ENCODE measurements at places on chromosomes 2 and 18. TPM values are rescaled to one million over a fixed set of nuclear protein-coding genes. Genes with fewer than 3 reads are reported as not detected.

DNA sequence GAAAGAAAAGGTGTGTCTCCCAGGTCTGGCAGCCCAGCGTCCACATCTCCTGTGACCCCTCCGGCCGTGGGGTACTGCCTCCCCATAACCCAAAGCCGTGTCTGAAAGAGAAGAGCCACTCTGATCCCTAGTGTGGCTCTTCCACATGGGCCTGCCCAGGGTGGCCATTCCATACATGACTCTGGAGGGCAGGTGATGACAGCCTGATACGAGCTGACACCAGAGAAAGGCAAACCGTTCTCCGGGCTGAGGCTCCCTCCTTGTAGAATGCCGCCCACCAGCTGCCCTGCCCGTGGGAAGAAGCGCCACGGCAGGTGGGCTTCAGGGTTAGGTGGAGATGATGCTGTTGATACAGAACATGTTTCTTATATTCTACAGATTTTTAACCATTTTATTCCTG is 451.6 kb upstream of the SALL3 start:
- DNase-seq: no peak
- H3K27ac ChIP-seq: no peak overlapping the region
- H3K36me3 ChIP-seq: no peaks in the 10 kb centered on the region
- H3K4me3 ChIP-seq: no peak overlapping the region

DNA sequence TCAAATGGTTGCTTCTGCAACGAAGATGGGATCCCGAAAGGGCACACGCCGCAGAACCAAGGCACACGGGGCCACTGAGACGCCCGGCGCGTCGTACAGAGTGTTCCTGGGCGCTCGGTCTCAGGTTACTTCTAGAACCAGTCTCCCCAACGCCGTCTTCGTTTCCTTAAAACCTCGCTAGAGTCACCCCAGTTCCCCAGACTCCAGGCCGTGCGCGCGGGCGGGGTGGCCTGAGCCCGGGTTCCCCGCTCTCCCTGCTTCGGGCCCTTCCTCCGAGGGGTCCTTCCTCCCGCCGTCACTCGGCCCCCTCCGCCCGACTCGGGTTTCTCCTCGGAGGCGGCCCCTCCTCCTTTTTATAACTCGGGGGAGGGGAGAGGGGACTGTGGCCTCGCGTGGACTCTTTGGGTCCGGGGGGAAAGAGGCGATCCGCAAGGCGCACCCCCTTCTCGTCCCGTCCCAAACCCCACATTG is 774 bp upstream of the FZD7 start:
- peaks cover 11% of the 10 kb centered on the region for H3K4me1 ChIP-seq
- H3K27ac ChIP-seq: peak overlapping the region; percentile 9
- DNase-seq: peak; percentile 54
- peak overlapping the region; percentile 75 for H3K4me3 ChIP-seq

GRCh38 chr2:136310005-136310495 is 192.1 kb upstream of the CXCR4 start:
- peaks cover 30% of the 10 kb centered on the region for H3K4me1 ChIP-seq
- no peak overlapping the region for H3K27ac ChIP-seq
- no peak for DNase-seq
- H3K36me3 ChIP-seq: peaks cover 6% of the 10 kb centered on the region

DNA sequence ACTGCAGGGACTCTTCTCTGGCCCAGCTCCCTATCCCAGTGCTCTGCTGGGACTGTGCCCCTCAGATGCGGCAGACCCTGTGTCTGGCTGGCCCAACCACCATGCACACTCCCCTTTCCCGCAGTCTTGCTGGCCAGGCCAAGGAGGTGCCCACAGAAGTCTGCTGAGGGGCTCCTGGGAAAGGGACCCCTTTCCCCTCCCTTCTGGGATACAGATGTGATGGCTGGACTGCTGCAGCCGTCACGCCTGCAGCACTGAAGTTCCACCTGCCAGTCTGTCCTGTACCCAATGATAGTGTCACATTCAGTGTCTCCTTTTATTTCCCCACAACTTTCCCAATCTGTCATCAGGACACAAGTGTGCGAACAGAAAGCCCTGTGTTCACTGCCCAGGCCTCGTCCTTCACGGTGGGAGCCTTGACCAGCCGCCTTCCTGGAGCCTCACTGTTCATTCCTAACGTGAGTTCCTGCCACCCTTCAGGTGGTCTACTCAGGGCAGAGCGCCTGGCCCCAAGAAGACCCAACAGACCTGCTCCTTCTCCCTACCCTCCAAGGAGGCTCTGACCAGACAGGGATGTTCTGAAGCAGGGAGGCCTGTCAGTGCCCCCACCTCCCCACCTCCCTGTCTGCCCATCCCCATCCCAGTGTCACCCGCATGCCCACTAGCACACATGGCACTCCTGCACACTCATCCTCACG is 47.1 kb downstream of the ANKMY1 start:
- H3K36me3 ChIP-seq: no peaks in the 10 kb centered on the region
- H3K27me3 ChIP-seq: no peaks in the 10 kb centered on the region
- H3K4me1 ChIP-seq: peaks cover 15% of the 10 kb centered on the region
- H3K4me3 ChIP-seq: no peak overlapping the region
- no peak for DNase-seq

DNA sequence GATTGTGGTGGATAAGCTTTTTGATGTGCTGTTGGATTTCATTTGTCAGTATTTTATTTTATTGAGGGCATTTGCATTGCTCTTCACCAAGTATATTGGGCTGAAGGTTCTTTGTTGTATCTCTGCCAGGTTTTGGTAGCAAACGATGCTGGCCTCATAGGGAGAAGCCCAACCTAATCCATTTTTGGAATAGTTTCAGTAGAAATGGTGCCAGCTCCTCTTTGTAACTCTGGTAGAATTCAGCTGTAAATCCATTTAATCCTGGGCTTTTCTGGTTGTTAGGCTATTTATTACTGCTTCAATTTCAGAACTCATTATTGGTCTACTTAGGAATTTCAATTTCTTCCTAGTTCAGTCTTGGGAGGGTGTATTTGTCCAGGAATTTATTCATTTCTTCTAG is 309.8 kb upstream of the SETBP1 start:
- no peaks in the 10 kb centered on the region for H3K36me3 ChIP-seq
- DNase-seq: no peak
- H3K27ac ChIP-seq: no peak overlapping the region
- H3K27me3 ChIP-seq: peaks cover under 1% of the 10 kb centered on the region

- H3K27ac ChIP-seq: no peak overlapping the region
- no peak for DNase-seq
- peaks cover 49% of the 10 kb centered on the region for H3K36me3 ChIP-seq
- peaks cover 30% of the 10 kb centered on the region for H3K4me1 ChIP-seq
- H3K27me3 ChIP-seq: no peaks in the 10 kb centered on the region
Observed at GRCh38 chr2:28053597-28053996, 163.1 kb downstream of the BABAM2 start.

DNA sequence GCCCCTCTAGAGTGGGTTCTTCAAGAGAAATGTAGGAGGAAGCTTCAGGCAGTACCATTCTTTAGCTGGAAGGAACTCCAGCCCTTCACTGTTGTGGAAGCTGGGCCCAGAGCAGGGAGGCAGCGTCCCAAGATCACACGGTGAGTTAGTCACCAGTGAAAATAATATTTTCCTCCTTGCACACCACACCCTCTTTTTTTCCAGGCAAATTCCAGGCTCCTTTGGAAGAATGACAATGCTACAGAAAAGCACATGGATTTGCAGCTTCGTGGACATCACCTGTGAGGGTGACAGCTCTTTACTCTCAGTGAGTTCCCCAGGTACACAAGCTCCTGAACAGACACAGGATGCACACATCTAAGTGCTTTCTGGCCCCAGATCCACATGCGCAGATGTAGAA is 157.1 kb downstream of the COL6A3 start:
- no peaks in the 10 kb centered on the region for H3K36me3 ChIP-seq
- no peak for DNase-seq

DNA sequence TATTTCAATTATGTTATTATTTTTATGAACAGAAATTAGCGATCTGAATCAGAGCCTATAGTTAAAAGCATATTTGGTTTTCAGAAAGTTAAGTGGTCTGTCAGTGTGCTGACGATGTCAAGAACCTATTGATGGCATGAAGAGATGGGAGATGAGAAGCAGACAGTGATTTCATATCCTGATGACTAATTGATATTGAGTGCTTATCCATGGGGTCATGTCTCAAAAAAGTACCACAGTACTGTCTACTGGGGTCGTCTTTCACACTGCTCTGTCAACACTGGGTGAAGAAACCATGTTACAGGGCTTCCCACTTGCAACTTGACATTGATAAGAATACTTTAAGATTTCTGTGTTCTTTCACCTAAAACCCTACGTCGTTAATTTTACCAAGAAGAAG is 297.1 kb downstream of the AFF3 start:
- no peaks in the 10 kb centered on the region for H3K36me3 ChIP-seq
- H3K4me1 ChIP-seq: no peaks in the 10 kb centered on the region
- H3K27ac ChIP-seq: no peak overlapping the region
- no peaks in the 10 kb centered on the region for H3K27me3 ChIP-seq

Gene MEIS1
- not detected for total RNA-seq

Gene ERBB4
- not detected for total RNA-seq

Gene MYOM1
- 3.8 TPM for total RNA-seq

Gene GPBAR1
- 0.73 TPM for total RNA-seq

Gene GPAT2
- 26.7 TPM for total RNA-seq

Gene PPP1R1C
- not detected for total RNA-seq

Gene MEP1B
- total RNA-seq: not detected

Gene EFHD1
- total RNA-seq: 0.23 TPM

All from activated CD8-positive, alpha-beta memory T cell treated with anti-CD3 and anti-CD28 coated beads, Interleukin-2, amount 10 ng/mL, durations not matched to agents 7 days and 5 days (primary cell).